Activated CD8-positive, alpha-beta memory T cell treated with anti-CD3 and anti-CD28 coated beads, Interleukin-2, amount 10 ng/mL, durations not matched to agents 7 days and 5 days (primary cell): ENCODE measurements at places on chromosomes 6 and 20.

DNA sequence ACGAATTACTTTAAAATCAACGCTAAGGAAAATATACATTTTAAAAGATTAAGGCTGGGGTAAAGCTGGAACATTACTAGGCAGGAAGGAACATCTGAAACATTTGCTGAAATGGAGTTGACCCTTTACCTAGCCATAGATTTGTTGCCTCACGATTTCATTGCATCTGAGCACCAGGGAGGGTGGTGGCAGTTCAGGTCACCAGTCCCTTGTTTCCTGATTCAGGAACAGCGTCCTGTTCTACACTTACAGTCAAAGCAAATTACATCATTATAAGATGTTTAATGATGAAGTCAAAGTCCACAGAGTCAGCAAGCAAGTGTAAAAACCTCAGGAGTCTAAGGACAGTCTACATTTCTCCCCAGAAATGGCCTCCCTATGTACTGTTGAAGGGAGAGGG is 9.0 kb upstream of the MICA start:
- no peak for DNase-seq

- no peak for DNase-seq
Measured at GRCh38 chr20:10261702-10262101, 43.1 kb downstream of the SNAP25 start.

DNA sequence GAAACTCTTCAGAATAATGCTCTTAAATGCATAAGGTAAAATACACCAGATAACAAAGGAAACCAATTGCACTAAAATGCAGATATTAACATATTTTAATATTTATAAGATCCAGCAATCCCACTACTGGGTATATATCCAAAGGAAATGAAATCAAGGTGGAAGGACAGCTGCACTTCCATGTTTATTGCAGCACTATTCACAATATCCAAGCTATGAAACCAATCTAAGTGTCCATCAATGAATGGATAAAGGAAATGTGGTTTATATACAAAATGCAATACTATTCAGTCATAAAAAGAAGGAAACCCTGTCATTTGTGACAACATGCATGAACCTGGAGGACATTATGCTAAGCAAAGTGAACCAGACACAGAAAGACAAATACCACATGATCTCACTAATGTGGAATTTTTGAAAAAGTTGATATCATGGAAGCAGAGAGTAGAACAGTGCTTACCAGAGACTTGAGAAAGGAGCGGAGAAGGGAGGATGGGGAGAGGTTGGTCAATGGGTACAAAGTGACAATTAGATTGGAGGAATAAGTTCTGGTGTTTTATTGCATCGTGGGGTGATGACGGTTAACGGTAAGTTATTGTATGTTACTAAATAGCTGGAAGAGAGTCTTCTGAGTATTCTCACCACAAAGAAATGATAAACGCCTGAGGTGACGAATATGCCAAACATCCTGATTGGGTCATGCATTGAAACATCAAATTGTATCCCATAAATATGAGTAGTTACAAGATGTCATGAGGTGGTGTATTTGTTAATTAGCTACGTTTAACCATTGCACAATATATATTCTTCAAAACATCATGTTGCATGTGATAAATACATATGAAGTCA is 37.9 kb upstream of the RNF24 start:
- no peak for DNase-seq

DNA sequence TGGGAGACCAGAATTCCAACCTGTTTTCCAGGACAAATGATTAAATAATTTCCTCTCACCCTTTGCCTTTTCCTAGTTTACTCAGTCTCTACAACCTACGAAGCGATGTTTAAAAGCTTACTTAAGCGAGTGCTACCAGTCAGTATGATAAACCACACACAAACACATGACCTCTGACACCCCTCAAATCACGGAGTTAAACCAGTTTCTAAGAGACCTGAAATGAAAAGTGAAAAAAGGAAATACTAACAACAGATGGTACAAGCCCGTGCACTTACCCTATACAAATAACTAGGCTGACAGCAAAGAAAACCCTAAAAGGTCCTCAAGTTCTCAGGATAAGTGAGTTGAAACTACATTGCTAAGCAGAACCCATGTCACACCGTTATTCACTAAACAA is 7.7 kb downstream of the TNFRSF21 start:
- no peak for DNase-seq

DNA sequence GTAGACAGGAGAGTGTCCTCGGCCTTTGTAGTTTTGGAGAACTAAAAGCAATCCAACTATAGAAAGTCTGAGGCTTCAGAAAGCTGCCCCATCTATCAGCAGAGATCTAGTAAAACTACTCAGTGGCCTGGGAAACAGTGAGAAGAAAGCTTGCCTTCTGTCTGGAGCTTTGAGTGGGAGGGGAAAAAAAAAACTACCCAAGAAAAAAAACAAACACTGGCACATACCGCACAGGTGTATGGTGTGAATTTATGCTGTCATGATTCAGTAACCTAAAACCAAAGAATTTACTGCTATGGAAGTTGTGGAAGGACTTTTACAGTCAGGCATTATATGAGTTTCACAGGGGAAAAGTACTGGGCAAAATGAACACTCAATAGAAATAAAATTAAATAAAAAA is 280.5 kb downstream of the ADGRB3 start:
- DNase-seq = no peak
